Upper lobe of left lung (tissue), 6 donors: ENCODE measurements at places on chromosomes 13 and 19. TPM values are rescaled to one million over a fixed set of nuclear protein-coding genes. Genes with fewer than 3 reads are reported as not detected.

The NAPSA gene
- total RNA-seq, result 1,848 TPM

The STOML3 gene
- 1.9 TPM for total RNA-seq

The UBE2L5 gene
- total RNA-seq, result not detected

The KCNK6 gene
- 6.8 TPM for total RNA-seq

The WDR88 gene
- not detected for total RNA-seq

The OVOL3 gene
- not detected for total RNA-seq

The KISS1R gene
- total RNA-seq, result not detected

The ZNF44 gene
- total RNA-seq, result 11.9 TPM
